ENCODE measurements at places on chromosomes 6 and 20.

GRCh38 chr6:137968901-137969300 is 101.8 kb downstream of the TNFAIP3 start:
- no peak for DNase-seq

GRCh38 chr6:160031442-160031841 is 62.6 kb downstream of the IGF2R start:
- no peak for DNase-seq

GRCh38 chr6:168403370-168404005 is 37.5 kb upstream of the SMOC2 start:
- DNase-seq, result no peak

GRCh38 chr20:22560817-22561216 is 23.6 kb downstream of the FOXA2 start:
- DNase-seq, result no peak

DNA sequence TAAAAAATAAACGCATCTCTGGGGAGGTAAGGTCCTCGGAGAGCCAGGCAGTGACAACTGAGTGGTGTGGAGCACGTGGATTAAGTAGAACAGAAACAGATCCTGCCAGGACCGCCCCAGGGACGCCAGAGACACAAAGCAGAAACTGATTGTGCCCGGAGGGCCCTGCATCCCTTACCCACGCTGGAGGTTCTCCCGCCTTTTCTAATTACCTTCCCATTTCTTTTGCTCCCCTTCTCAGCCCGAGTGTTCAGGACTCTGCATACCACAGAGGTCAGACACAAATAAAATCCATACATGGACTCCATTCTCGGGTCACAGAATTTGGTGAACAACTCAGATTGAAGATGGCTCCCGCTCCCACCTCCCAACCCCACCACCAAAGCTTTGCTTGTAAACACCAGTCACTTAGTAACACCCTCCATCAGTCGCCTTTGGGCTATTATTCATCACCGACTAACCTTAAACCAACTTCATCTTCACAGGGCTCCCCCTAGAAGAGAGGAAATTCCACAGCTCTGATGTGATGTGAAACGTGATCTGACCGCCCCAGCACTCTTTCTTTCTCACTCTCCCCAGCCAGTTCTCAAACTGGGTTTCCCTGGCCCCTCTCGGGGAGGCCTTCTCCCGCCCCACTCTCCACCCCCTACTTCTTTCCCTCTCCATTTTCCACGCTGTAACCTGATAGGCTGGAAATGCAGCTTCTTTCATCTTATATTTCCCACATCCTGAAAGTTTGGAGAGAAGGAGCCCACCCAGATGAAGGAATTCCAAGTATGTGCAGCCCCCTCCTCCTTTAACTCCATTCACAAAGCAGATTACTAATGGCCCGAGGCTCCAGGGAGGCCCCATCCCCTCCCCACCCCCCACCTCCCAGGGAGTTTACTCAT is 32.5 kb upstream of the PIM1 start:
- DNase-seq, result no peak

DNA sequence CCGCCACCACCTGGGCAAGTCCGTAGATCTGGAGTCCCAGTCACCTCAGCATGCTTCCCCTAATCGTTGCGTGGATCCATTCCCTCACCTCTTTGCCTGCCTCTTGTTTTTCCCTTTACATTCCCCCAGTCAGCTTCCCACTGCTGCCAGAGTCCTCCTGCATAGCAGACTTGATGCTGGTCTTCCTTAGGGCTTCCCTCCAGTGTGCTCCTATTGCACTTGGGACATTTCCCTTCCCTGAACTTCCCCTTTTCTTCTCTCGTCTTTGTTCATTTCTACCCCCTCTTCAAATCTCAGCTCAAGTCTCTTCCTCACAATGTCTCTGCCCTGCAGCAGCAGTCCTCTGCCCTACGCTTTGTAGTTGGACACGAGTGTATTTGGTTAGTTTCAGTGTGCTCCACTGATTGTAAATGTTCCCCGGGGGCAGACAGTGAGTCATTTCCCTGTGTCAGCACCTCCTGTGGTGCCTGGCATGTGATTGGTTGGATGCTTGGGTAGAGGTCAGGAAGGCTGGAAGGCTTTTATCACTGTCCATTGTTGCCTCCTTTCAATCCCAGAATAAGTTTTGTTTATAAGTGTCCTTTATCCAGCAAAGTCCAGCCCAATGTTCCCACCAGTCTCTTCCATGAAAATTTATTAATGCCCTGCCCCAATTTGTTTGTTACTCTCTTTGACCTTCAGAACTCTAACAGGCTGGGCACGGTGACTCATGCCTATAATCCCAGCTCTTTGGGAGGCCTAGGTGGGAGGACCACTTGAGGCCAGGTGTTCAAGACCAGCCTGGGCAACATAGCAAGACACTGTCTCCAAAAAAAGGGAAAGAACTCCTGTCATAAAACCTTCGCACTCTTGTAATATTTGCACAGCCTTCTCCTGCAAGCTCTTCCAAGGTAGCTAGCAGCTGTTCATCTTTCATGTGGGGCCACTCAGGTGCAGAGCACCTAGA is 38.3 kb downstream of the FAM120B start:
- no peak for DNase-seq

DNA sequence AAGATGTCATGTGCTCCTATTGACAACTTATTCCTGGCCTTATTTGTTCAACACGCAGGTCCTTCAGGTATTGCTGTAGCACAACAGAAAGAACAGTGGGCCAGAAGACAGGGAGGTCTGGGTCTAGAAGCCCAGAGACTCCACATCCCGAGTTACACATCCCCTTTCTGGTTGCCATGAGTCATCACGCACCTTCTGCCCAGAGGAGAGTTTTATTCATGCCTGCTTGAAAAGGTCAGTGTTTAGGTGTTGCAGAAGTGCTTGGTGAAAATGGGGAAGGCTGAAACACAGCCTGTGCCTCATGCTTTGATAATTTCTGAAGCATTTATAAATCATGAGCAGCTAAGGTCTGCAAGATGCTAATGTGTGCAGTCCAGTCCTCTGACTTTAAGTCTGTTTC is 256.4 kb downstream of the GMPR start:
- peak; percentile 41 for DNase-seq

DNA sequence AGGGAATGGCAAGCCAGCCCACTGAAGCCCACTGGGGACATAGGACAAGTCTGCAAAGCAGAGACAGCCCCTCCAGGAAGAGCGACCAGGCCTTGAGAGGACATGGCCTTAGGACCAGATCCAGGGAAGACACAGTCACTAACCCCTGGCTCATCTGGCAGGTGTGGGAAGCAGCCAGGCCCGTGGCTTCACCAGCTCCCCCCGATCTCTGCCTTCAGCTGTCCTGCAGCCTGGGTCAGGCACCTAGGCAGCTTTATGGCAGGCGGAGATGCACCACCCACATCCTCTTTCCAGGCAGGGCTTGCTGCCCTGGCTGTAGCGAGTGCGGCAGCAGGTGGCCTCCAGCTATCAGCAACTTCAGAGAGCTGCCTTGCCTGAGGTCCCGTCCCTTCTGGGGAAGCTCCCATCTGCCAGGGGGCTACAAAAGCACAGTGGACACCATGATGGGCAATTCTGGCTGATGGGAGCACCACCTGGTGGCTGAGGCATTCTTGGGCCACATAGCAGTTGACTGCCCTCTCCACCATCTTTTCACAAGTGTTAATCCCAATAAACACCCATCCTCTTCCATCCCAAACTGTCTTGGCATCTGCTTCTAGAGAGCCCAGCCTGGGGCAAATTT is 85.8 kb downstream of the DZANK1 start:
- DNase-seq, result no peak

DNA sequence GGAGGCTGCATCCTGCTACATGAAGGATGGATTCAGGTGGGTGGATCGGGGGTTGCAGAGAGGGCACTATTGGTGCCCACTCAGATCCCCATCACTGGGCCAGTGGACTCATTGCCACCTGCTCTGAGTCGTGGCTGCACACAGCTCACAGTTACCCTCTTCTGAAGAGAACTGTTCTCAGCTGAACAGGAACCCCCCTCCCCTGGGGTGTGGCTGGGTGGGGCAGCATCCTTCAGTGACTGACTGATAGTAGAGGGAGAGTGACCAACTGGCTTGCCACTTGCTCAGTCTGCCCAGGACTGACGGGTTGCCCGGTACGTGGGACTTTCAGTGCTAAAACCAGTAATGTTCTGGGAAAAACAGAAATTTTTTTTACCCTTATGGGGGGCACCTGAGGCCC is 494.0 kb upstream of the CHD6 start:
- no peak for DNase-seq

DNA sequence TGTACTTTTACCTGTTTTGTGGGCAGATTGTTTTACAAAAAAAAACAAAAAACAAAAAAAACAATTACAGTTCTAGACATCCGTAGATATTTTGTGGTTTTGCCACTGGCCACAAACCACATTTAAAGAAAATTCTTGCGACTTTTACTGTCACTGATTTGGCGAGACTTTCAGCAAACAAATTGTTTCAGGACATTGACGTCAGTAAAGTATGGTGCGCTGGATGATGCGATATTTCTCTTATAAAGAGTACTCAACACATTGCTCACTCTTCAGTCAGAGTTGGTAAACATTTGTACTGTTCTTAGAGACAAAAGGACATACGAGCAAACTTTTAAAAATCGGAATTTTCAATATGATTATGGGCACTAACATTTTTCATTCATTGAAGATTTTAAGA is 229.8 kb downstream of the HAO1 start:
- no peak for DNase-seq

DNA sequence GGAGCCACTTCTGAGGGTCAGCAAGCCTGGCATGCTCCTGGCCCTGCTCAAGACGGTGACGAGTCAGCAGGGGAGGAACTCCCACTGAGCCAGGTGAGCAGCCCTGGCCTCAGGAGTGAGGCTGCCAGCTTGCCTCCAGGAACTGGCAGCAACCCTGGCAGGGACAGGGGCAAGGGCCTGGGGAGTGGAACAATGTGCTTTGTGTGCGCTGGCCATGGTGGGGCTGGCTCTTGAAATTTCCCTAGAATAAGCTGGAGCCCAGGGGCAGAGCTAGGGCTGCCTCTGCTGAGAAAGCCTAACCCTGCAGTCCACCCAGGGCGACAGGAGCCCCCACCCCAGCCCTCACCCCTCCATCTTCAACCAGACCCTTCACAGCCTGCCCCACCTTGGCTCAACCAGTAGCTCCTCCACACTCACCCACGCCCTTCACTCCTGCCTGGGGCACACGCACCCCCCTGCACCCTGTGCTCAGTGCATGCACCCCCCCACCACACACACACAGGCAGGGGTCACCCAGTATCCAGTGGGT is 88.0 kb downstream of the MRPL14 start:
- no peak for DNase-seq

GRCh38 chr6:4021854-4022695 is 56.9 kb downstream of the FAM217A start:
- DNase-seq, result peak; percentile 53

- DNase-seq, result no peak
Observed at GRCh38 chr6:69138148-69138547, 503.1 kb downstream of the ADGRB3 start.

- DNase-seq, result no peak
Observed at GRCh38 chr20:2596673-2597279, 55.7 kb upstream of the NOP56 start.

DNA sequence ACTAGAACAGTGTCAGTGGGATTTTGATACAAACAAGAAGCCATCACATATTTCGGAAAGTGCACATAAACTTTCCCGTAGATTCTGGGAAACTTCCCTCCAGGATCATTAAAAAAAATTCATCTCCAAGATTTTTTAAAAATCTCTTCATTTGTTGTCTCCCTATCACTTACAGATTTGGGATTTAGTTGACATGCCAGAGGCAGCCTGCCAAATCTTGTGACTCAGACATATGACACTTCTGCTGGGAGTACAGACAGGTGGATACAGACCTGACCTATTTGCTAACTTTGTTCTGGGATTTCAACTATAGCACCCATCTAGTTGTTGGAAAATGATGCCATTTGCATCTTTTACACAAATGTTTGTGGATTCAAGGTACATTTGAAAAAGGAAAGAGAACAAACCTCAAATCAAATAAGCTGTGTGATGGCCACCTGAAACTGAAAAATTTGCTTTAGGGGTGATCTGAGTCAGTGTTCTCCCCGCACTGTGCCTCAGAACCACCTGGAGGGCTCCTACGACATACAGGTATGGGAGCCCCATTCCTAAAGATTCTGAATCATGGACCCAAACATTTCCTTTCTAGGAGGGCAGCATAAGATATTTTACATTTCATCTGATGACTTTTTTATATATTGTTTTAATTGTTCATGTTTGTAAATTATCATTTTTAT is 21.9 kb upstream of the CD2AP start:
- DNase-seq, result no peak

GRCh38 chr6:157219201-157220200 is 103.8 kb downstream of the TMEM242 start:
- no peak for DNase-seq

DNA sequence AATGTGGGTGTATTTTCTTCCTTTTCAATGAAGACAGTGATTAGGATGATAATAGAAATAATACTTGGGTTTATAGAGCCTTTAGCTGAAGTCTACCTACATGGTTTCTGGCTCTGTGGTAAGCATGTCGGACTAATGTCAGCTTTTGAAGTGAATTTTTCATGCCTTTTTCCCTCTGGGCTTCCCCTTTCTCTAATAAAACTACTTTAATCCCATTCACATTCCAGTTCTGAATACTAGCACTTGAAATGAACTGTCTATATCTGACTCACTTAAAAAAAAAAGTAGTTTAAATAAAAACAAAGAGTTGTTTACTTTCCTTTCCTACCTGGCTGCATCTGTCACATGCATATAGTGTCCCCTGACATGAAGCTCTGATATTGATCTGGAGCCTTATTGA is 545.9 kb upstream of the FLRT3 start:
- no peak for DNase-seq

- no peak for DNase-seq
Observed at GRCh38 chr6:25640446-25640845, 11.6 kb upstream of the SCGN start.

DNA sequence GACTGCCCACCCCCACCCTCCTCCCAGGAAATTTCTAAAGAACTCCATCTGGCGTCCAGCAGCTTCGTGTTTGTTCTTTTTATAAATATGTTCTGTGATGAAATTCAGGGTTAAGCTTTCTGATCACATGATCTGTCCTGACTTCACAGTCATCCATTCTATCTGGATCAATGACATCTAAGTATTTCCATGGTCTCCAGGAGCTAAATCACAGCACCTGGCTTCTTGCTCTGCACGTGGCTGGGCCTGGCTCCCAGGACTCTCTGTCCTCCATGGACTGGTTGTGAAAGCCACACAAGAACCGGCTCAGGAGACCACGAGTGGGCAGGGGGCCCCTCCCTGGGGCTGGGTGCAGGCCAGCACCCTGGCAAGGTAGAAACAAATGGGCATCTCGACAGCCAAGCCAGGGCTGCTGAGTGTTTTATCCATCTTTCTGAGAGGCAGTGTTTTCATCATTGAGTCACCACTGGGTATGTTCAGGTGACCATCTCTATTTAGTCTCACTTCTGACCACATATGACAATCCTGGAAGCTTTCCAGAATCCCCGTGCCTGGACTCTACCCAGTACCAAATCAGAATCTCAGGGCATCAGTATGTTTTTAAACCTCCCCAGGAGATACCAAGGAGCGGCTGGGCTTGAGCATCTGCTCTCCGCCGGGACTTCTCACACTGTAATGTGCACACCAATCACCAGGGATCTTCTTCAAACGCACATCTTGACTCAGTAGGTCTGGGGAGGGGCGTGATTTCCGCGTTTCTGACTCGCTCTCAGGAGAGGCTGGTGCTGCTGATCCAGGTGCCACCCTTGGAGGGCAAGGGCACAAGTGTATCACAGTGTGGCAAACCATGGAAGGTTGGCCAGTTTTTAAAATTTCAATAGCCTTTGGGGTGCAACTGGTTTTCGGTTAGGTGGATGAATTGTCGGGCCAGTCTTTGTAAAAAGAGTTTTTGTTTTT is 31.6 kb upstream of the PXDC1 start:
- no peak for DNase-seq

All from NAMALWA (cell line).